M059J (cell line): ENCODE measurements at places on chromosomes 4 and X.

GRCh38 chrX:155995321-155995875, 2.1 kb upstream of the IL9R start:
- DNase-seq: no peak

DNA sequence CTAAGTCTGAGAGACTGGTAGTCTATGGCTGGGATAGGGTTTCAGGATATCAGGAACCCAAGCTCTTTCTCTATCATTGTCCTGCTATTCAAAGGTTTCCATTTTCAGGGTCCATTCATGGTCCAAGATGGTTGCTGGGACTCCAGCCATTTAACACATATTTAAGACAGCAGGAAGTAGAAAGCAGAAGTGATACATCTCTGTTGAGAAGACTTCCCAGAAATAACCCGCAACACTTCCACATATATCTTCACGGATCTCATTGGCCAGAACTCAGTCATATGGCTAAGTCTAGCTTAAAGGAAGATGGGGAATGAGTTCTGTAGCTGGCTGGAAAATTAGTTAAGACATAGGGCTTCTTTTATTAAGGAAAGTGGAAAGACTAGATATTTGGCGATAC, 23.8 kb downstream of the CTSO start:
- DNase-seq: no peak

GRCh38 chr4:37452952-37453280, 208.4 kb downstream of the NWD2 start:
- DNase-seq: peak; percentile 80

- DNase-seq: no peak
Observed at GRCh38 chr4:118983831-118984230, 95.2 kb downstream of the SYNPO2 start.

DNA sequence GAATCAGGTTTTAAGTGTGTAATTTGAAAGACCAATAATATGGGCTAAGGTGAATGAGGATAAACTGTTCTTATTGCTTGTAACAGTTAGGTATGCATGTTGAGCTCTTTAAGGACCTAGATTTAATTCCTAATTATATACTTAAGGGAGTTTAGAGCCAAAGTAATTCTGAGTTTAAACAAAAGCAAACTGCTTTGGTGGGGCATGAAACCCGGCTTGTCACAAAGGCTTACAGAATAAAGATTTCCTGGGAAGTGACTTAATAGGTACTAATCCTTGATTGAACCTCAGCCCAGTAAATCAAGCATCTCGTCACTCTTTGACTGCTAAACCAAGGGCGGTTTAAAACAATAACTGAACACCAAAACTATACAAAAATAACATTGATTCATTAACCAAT, 1324.2 kb downstream of the RPA4 start:
- DNase-seq: no peak

DNA sequence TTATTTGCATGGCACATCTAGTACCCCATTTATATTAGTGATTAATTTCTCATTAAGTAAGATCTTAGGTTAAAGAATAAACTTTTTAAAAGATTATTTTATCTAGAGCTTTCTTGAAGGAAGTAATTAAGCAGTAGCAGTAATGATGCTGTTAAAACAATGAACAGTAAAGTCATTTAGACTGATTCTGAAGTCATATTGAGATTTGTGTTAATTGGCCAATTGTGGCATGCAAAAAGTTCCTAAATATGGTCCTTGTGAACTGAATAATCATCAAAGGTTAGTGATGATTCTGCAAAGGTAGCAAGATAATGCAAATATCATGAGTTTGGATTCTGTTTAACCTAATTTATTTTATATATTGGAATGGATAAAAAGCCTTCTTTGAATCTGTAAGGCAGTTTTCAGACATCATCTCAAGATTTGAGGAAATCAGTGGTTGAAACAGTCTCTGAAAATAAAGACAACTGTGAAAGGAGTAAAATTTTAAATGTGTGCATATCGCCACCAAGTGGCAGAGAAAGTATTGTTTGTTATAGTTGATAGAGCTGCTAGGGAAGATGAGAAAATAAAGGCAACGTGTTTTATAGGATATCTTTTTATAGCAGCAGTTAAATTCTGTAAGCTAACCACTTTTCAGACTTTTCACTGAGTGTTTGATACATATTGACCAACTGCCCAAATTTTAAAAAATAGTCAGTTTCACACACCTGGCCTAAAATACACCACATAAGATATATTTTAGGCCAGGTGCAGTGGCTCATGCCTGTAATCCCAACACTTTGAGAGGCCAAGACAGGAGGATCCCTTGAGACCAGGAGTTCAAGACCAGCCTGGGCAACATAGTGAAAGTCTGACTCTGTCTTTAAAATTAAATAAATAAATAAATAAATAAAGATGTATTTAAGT, 79.6 kb downstream of the CCKAR start:
- peak; percentile 72 for DNase-seq

DNA sequence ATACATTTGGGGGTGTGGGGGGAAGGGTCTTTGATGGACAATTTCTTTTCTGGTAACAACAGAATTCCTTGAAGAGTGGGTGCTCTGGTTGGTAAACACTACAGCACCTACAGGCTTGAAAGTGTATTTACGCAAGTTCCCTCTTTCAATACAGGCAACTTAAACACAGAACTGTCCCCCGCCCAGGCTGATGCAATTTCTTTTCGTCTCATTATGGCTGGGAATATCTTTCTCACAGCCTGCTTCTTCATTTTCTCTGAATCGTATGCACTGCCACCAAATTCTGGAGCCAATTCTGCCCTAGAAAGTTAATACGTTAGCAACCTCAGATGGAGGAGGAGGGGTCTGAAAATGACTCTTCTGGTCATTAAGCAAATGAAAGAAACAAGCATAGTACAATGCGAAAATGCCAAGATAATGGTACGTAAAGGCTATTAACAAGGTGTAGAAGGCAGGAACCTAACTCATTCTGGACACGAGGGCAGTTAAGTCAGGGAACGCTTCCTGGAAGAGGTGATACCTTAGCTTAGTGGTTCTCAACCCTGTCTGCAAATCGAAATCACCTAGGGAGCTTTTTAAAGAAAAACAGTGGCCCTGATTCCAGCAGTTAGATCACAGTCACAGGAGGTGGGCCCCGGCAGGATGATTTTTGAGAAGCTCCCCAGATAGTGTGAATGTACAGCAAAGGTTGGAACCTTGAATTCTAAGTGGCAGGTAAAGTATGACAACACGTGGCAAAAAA, 1.0 kb downstream of the AGA start:
- DNase-seq: no peak
